ENCODE measurements at places on chromosomes 1 and 21.

DNA sequence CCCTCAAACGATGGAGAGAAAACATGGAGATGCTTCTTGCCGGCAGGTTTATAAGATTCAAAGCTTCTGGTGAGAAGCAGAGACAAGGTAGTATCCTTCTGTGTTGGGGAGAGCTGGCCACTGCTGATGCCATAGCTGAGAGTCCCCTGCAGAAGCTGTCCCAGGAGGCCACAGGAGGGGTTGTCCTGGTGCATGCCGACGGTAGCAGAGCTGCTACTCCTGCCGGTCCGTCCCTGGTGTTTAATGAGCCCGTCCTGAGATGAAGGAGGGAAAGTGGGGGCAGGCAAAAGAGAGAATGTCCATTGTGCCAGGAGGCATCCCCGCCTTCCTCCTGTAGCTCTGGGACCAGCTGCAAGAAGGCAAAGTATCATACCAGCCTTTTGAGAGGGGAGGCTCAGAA lies 10.4 kb upstream of the C2CD2 start:
- no peaks in the 10 kb centered on the region for H3K4me1 ChIP-seq
- no peak for DNase-seq
- no peaks in the 10 kb centered on the region for H3K27me3 ChIP-seq
- H3K4me3 ChIP-seq = no peak overlapping the region

- H3K4me3 ChIP-seq = no peak overlapping the region
- DNase-seq = no peak
- no peaks in the 10 kb centered on the region for H3K4me1 ChIP-seq
- no peaks in the 10 kb centered on the region for H3K36me3 ChIP-seq
Measured at GRCh38 chr21:28436286-28436932, 556.3 kb downstream of the LTN1 start.

DNA sequence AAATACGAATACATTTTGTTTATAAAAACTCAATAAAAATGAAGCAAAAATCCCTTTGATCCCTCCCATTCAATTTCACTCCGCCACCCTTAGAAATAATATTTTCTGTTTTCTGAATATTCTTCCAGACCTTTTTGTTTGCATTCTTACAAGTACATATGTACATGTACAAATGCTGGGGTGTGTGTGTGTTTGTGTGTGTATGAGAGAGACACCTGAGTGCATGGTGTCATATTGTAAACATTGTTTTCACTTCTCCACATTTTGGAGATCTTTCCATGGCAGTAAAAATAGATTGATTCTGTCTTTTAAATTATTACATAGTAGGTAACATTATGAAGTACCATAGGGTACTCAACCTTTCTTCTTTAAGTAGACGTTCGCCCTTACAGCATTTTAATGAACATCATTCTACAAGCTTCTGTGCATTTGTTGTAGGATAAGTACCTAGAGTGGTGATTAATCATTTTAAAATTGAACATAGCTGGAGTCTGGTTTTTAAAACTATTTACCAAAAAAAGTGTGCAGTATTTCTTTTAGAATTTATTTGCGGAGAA lies 1.3 kb upstream of the MPC2 start:
- H3K27me3 ChIP-seq = no peaks in the 10 kb centered on the region
- 0 out of 2 replicates have a peak, but pooled peaks cover 3% of the 10 kb centered on the region for H3K4me1 ChIP-seq
- H3K4me3 ChIP-seq = peak overlapping the region; percentile 97
- H3K36me3 ChIP-seq = no peaks in the 10 kb centered on the region

DNA sequence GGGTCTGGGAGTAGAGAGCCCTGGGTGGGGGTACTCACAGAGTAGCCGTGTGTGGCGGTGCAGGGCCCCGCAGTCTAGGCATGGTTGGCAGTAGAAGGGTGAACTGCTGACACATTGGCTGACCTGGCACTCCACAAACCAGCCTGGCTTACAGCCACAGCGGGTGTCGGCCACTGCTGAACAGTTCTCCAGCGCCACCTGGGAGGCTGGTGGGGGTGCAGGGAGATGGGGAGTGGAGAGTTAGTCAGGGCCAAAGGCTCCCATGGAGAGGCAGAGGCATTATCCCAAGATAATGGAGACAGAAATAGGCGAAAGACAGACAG lies 1.5 kb downstream of the TNFRSF25 start:
- H3K4me3 ChIP-seq = peak overlapping the region; percentile 11
- H3K27ac ChIP-seq = no peak overlapping the region
- no peaks in the 10 kb centered on the region for H3K27me3 ChIP-seq
- no peak for DNase-seq

DNA sequence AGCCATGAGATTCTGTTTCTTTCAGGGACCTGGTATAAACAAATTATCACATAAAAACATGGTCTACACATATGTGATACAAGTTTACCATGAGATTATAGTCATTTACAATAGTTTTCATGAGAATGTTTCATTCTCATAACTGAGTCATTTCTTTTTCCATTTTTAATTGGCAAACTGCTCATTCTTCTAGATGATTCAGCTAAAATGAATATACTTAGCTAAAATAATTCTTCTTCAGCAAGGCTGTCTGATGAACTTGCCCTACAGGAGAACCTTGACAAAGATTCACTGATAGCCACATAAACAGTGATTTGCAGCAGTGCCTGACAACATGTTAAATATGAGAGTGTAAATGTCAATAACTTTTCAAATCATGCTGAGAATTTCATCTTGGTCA lies 253.2 kb downstream of the FMN2 start:
- no peaks in the 10 kb centered on the region for H3K36me3 ChIP-seq
- DNase-seq = no peak
- no peaks in the 10 kb centered on the region for H3K27me3 ChIP-seq
- H3K4me3 ChIP-seq = no peak overlapping the region
- H3K27ac ChIP-seq = no peak overlapping the region

GRCh38 chr21:26169061-26169610 lies 1.4 kb downstream of the APP start:
- H3K27me3 ChIP-seq = no peaks in the 10 kb centered on the region
- H3K4me1 ChIP-seq = peaks cover 11% of the 10 kb centered on the region
- peak; percentile 39 for DNase-seq
- 0 out of 2 replicates have a peak, but pooled peaks cover 3% of the 10 kb centered on the region for H3K36me3 ChIP-seq
- H3K27ac ChIP-seq = peak overlapping the region; percentile 25

GRCh38 chr1:76012341-76013205 lies 62.0 kb upstream of the ST6GALNAC3 start:
- DNase-seq = no peak
- H3K4me1 ChIP-seq = no peaks in the 10 kb centered on the region
- no peaks in the 10 kb centered on the region for H3K36me3 ChIP-seq
- no peak overlapping the region for H3K27ac ChIP-seq
- H3K4me3 ChIP-seq = no peak overlapping the region
- no peaks in the 10 kb centered on the region for H3K27me3 ChIP-seq
